Mucosa of descending colon (tissue), 3 donors: ENCODE measurements at places on chromosomes 7 and 10. TPM values are rescaled to one million over a fixed set of nuclear protein-coding genes. Genes with fewer than 3 reads are reported as not detected.

GRCh38 chr7:351256-351655, 61.3 kb downstream of the FOXL3 start:
- no peak for DNase-seq

DNA sequence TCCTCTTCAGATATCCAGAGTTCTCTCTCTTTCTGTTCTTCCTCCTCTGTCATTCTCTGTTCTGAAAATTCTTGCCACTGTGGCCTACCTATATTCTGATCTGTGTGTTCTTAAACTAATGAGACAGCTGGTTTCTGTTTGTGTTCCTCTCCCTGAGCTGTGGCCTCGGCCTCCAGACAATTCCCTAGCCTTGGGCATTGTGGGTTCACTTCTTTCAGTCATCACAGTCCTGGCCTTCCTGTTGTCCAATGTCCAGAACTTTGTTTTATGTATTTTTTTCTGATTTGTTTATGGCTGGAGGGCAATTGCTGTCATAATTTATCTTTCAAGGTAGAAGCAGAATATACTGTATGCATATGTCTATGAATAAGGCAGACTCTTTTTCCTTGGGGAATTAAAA, 173.2 kb upstream of the MTPN start:
- no peak for DNase-seq

GRCh38 chr10:90579602-90580242, 278.1 kb downstream of the HTR7 start:
- no peak for DNase-seq

DNA sequence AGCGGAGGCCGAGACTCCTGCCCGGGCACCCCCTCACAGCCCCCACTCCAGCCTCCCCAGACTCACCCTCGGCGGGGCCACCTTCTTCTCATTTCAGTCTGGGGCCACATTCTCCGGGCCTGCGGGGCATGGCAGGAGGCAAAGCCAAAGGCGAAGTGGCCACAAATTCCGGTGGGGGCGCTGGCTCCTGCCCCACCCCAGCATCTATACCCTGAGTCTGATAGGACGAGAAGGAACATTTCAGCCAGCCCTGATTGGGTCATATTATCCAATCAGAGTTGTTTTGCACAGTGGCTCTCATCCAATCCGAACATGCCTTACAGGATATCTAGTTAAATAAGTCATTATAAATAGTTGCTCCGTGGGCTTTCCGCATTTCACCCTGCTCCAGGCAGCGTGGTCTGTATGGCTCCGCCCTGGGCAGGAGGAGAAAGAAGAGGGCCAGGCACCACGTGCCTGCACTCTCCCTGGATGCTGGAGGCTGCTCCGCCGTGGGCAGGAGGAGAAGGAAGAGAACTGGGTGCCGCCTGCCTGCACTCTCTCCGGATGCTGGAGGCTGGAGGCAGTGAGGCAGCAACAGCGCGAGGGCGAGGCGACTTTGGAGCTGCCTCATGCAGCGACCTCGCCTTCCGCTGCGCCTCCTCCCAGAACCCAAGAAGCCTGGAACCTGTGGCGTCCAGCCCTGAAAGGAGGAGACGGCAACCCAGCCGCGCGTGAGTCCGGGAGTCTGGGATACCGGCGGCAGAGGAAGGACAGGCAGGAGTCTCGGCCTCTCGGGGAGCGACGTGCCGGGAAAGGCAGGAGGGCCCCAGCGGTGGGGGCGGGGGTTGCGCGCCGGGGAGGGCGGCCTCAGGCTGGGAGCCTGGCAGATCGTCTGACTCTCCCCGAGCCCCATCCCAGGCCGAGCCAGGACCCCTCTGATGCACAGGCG, 162.9 kb downstream of the ZNF33B start:
- DNase-seq, result no peak

- no peak for DNase-seq
Observed at GRCh38 chr7:114409750-114410149, 4.9 kb upstream of the FOXP2 start.

Gene C7orf57
- not detected for total RNA-seq

Gene CFAP70
- total RNA-seq, result 1.2 TPM

Gene NRAP
- total RNA-seq, result 0.16 TPM

Gene FOXI2
- 0.12 TPM for total RNA-seq

Gene TMEM243
- total RNA-seq, result 17.5 TPM

Gene NRCAM
- 1.0 TPM for total RNA-seq

Gene IFIT2
- total RNA-seq, result 7.5 TPM
